ENCODE measurements at places on chromosomes 6 and 20.

DNA sequence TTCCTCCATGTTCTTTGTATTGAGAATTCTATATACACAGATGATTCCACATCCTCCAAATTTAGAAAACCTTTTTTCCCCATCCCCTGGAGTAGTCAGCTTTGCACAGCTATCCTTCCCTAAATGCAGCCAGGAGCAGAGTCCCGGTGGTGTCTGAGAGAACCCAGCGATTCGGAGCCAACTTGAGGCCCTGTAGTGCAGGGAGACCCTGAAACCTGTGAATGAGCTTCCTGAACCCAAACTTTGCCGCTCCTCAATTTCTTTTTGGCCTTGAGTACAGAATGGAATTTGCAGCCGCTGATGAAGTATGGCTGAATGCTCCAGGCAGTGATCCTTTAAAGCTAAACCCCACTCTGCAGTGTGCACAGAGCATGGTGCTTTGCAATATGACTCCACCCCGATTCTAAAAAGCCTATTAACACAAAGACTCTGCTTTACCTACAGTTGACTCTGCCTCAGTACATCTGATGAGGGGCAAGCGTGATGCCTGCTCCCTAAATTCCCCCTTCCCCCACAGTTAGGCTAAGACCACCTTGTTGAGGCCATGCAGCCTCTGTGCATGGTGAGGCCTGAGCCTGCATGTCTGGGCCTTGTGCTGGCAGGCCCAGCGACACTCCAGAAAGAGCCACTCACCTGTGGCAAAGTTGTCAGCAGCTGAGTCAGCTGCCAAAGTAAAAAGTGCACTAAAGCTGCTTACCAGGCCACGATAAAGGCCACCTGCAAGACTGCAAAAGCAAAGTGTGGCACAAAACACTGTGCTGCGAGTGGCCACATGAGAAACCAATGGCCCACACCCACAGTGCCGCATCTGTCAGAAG is 82.1 kb downstream of the PLEKHG1 start:
- no peak for DNase-seq

- DNase-seq, result no peak
Measured at GRCh38 chr6:11364971-11365397, 132.5 kb upstream of the NEDD9 start.

GRCh38 chr6:120604510-120604909 is 729.8 kb downstream of the TBC1D32 start:
- DNase-seq, result no peak

- no peak for DNase-seq
Measured at GRCh38 chr20:38098952-38099351, 65.4 kb downstream of the RPRD1B start.

DNA sequence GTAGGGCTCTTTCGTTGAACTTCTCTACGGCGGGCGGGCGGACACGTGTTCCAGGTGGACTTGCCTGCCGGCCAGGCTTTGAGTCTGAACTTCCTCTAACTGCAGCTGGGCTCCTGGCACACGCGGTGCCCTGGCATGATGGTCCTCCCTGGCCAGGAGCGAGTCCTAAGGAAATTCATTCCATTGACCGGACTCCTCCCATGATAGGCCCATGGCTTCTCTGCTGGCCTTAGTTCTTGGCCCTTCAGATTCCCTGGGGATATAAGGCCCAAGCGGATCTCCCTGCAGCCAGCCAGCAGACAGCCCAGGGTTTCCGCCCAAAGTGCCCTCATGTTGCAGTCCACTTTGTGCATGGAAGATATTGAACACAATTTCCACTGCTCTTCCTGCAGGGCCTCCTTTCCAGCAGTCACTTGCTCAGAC is 39.4 kb downstream of the TBC1D7 start:
- DNase-seq, result no peak

GRCh38 chr6:11412011-11412424 is 125.5 kb upstream of the TMEM170B start:
- DNase-seq, result no peak

DNA sequence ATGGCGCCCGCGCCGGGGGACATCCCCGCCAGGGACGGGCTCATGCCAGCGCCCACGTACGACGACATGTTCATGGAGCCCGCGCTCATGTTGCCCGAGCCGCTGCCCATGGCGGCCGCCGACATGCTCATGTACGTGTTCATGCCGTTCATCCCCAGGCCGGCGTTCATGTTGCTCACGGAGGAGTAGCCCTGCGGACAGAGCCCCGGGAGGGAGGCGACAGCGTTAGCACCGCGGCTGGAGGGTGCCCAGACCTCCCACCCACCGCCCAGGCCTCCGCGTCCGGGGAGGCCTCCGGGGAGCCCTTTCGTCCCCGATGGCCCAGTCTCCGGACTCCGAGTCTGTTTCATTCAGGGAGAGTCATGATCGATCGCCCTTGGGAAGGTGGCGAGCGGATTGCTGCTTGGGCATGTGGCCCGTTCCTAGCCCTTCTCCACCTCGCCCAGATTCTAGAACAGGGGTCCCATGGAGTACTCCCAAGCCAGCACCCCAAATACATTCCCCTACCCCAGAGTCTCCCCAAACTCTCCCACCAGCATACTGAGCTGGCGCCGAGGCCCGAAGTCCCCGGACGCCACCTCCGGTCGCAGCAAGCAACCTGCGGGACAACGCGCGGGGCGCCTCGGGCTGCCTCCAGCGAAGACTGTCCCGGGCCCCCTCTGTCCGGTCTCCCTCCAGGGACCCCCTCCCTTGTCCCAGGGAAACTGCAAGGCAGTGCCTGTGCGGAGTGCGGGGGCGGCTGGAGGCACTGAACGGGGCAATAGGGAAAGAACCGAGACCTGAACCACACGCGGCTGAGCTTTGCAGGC is 1.2 kb downstream of the FOXA2 start:
- no peak for DNase-seq

DNA sequence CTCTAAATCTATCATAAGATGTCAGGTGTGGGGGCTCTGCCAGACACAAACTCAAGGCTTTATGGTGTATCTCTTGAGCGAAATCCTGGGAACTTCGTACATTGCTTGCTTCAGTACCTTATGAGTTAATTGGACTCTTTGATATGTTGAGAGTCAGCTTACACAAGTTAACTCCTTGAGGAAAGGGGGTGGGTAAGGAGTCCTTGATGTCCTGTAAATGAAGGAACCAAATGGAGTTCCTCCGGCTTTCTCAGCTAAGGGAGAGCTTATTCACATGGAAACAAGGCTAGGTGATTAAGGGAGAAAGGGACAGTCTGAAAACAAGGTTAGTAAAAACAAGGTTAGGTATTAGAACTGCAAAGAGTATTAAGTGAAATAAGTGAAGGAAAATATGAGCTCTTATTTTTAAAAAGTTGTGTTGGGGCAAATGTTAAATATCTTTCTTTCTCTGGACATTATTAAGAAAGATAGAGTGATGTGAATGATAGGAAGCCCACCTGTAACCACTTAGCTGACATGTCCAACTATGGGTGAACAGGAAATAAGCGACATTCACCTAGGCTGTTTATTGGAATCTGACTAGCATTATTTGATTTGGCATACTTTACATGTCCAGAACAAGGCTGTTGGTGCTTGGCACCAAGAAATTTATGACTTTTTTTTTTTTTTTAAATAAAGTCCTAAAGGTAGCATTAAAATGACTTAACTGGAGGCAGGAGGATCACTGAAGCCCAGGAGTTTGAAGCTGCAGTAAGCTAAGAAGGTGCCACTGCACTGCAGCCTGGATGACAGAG is 26.5 kb downstream of the GTF2H5 start:
- DNase-seq, result no peak

DNA sequence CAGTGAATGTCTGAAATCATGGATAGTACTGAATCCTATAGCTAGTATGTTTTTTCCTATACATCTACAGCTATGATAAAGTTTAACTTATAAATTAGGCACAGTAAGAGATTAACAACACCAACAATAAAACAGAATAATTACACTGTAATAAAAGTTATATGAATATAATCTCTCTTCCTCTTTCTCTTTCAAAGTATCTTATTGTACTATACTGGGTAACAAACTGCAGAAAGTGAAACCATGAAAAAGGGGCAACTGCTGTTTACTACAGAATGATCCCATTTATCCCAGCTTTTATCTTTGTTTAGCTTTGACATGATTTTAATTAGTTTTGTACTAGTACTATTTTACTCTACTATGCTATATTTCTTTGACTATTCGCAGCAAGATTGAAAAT is 25.8 kb downstream of the ESF1 start:
- DNase-seq, result no peak

- DNase-seq, result no peak
Measured at GRCh38 chr6:42385339-42385738, 66.4 kb downstream of the TRERF1 start.

DNA sequence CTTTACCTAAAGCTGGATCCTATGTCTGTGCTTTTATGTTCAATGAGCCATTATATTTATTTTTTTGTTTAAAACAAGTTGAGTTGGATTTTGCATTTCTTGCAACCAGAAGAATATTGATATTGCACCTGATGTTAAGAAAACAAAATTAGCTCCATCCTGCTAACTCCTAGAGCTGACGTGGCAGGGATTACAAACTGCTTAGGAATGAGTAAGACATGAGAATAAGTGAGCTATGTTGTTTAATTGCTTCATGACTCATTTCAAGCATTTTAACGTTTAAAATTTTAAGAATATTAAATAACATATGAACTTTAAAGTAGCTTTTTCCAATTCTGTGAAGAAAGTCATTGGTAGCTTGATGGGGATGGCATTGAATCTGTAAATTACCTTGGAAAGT is 663.5 kb downstream of the EPM2A start:
- no peak for DNase-seq

GRCh38 chr6:775863-776262 is 82.9 kb upstream of the EXOC2 start:
- no peak for DNase-seq

DNA sequence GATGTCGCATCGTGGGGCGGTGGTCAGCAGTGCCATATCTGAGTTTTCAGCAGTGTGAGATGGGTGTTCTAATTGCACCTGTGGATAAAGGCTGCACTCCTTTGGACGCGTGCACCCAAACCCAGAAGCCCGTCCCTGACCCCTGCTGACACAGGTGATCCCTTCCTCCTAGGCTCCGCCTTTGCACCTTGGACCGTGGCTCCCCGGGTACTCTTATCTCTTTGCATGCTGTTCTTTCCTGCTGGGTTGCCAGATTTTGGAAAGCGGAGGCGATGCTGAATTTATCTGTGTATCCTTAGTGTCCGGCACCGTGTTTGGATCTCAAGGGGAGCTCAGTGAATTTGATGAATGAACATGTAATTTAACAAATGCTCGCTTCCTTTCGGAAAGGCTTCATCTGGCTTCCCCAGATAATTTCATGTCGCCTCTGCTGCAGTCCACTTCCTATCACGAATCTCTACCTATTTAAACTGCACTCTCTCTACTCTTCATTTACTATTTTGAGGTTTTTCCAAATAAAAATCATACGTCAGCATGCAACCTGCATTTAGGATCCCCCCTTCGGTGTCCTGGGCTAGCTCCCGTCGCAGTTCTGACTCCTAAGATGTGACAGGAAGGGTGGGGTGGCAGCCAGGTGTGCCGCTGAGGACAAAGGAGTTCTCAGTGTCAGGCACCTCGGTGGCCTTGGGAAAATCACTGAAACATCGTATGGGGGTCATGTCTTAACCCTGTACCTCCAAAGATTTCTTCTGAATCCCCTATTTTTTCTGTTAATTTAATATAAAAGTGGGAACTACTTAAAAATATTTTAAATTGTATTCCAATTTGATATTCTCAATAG is 753 bp upstream of the PERP start:
- no peak for DNase-seq

- no peak for DNase-seq
Measured at GRCh38 chr6:84416043-84416657, 188.7 kb upstream of the CEP162 start.

DNA sequence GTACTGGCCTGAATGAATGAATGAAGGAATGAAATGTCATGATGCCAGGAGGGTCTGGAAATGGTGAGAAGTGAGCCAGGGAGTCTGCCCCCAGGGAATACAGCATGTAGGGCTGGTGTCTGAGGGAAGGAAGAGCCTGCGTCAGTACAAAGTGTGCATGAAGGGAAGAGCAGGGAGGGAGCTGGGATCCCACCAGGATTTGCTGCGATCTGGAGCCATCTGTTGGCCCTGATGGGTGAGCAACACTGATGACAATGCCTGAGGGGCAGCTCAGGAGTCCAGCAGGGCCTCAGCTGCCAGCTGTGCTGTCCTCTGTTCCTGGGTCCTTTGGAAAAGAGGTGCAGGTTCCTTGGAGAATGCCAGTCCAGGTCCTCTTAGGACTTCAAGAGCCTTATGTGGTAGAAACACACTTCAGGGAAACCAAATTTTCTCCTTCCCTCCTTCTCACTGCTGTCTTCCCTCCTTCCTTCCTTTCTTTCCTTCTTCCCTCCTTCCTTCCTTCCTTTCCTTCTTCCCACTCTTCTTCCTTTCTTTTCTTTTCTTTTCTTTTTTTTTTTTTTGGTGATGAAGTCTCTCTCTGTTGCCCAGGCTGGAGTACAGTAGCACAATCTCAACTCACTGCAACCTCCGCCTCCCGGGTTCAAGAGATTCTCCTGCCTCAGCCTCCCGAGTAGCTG is 11.5 kb downstream of the BPI start:
- no peak for DNase-seq

- DNase-seq, result no peak
Measured at GRCh38 chr6:14671261-14671681, 553.7 kb downstream of the CD83 start.

- no peak for DNase-seq
Measured at GRCh38 chr6:137259349-137259748, 40.2 kb upstream of the IFNGR1 start.

DNA sequence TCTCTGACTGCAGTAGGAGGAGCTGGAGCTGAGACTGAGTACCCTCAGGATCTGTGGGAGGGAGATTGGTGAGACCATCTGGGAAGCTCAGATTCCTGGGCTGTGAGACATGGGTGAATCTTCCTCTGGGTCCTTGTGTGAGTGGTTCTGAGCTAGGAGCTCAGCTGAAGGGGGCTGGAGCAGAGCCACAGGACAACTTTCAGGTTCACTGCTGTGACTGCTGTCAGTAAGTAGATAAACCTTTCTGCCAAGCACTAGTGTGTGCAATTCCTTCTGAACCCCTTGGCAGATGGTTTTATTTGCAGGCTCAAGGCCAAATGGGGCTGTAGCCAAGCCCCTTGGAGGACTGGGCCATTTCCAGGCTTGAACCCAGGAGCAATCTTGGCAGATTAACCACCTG is 49.6 kb upstream of the SNAP91 start:
- no peak for DNase-seq

DNA sequence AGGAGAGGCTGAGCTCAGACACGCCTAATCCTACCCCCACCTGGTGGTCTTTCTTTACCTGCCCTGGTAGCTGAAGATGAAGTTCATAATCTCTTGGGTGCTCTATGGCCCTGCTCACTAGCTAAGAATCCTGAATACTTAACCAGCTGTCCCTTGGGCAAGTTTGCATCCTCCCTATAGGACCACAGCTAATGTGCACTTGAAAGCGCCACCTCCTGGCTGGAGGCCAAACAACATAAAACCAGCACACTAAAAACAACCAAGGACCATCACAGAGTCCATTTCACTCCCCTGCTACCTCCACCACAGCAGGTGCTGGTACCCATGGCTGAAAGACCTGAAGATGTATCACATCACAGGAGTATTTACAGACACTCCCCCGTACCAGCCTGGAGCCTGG is 155.5 kb upstream of the SLC24A3 start:
- DNase-seq, result no peak
